ENCODE measurements at places on chromosomes 12 and 14.

DNA sequence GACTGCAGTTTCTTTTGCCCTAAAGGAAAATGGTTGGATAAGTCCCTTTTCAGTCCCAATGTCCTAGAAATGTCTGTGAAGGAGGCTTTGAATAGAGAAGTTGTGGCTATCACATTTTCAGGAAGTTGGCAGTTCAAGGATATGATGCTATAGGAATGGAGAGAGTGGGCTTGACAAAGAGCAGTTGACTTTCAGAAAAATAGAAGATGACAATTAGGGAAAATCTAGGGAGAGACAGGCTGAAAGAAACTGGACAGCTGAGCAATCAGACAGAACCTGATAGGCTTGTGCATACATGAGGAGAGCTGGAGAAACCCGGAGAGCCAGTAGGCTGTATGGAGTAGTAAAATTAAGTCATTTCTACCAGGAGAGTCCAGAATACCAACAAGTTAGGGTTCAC lies 50.5 kb downstream of the LMNTD1 start:
- DNase-seq: no peak

DNA sequence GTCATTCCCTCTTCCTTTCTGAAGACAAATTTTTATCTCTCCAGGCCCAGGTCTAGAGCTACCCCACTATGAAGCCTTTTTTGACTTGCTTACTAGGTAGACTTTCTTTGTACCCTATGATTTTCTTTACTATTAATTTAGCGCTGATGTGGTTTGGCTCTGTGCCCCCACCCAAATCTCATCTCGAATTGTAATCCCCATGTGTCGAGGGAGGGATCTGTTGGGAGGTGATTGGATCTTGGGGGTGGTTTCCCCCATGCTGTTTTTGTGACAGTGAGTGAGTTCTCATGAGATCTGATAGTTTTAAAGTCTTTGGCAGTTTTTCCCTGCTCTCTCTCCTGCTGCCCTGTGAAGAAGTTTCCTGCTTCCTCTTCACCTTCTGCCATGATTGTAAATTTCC lies 118.1 kb downstream of the SLC38A1 start:
- no peak for DNase-seq

GRCh38 chr14:93011650-93012325 lies 88.8 kb downstream of the CHGA start:
- no peak for DNase-seq

GRCh38 chr14:103073367-103073875 lies 10.6 kb upstream of the LBHD2 start:
- DNase-seq: no peak

GRCh38 chr14:51520087-51520486 lies 131.6 kb upstream of the FRMD6 start:
- DNase-seq: no peak

GRCh38 chr14:89146274-89146673 lies 270.8 kb downstream of the FOXN3 start:
- no peak for DNase-seq

Measured in GM20000 (cell line).